ENCODE measurements at places on chromosomes 12 and 14. TPM values are rescaled to one million over a fixed set of nuclear protein-coding genes. Genes with fewer than 3 reads are reported as not detected.

NTN4 gene
- 17.4 TPM for total RNA-seq

- no peak for DNase-seq
Measured at GRCh38 chr14:87809261-87809660, 183.7 kb downstream of the GALC start.

GRCh38 chr14:75109877-75110276, 17.0 kb downstream of the NEK9 start:
- no peak for DNase-seq

DNA sequence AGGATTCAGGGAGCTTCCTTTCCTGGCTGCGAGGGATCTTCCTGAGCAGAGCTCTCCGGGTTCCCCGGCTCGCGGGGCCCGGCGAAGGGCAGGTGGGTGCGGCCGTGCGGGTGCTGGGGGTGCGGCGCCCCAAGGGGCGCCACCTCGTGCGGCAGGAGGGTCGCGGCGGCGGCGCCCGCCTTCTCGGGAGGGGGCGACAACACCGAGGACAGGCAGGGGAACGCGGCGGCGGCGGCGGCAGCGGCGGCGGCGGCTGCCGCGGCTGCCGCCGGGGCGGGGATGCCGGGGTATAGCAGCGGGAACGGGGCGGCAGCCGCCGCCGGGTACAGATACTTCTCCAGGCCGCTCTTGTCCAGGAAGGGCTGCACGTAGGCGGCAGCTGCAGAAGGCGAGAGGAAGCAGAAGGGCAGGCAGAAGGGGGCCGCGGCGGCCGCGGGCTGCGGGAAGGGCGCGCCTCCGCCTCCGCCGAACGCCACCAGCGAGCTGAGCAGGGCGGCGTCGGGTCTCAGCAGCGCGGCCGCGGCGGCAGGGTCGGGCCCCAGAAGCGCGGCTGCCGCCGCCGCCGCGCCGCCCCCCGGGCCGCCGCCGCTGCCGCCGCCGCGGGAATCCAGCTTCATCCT, 2.7 kb downstream of the BHLHE41 start:
- DNase-seq: peak; percentile 55

GRCh38 chr12:26233631-26234030, 38.3 kb downstream of the SSPN start:
- DNase-seq: no peak

DNA sequence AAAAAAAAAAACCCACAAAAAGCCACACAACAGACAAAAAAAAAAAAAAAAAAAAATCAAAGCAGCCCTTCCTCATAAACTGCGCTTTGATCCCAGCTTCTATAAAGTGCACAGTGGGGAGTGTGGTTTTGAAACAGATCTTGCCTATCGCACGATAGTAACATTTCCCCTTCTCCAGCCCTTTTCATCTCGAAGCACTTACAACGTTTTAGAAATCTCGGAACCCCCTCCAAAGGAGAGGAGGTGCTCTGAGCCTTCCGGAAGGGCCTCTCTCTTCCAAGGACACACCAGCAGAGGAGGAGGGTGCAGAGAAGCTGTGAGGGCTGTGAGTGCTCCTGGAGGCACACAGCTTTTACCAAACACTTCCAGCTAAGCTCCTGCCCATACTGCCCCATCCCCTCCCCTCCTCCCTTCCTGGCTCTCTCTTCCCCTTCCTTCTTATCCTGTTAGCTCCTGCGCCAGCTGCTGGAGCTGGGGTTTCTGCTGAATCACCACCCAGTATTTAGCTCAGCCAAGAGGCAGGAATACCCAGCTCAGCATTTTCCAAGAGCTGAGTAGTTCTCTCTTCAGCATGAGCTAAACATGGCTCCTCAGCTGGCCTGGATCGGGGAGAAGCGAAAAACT, 28.4 kb downstream of the SLC7A8 start:
- peak; percentile 86 for DNase-seq

- no peak for DNase-seq
Measured at GRCh38 chr14:34536951-34537676, 2.4 kb downstream of the EAPP start.

DNA sequence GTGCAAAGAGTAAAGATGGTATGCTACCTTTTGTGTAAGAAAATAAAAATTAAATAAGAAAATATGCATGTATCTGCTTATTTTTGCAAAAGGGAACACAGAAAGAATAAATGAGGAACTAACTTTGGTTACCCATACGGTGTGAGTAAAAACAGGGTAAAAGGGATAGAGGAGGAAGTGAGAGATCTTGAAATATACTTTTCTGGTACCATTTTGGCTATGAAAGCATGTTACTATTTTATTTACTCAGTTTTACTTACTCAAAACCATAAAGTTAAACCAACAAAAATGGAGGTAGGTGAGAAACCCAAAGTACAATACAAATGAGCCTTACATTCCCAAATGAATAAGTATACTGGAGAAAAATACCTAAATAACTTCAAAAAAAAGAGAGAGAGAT, 122.0 kb upstream of the EGLN3 start:
- DNase-seq: no peak

All from left colon (tissue), 2 donors.